ENCODE measurements at places on chromosomes 5 and 9.

GRCh38 chr5:128300181-128300580 is 216.6 kb downstream of the SLC12A2 start:
- no peak for DNase-seq

- no peak for DNase-seq
These were observed 262.9 kb downstream of the ARRDC3 start for GRCh38 chr5:91119981-91120850.

DNA sequence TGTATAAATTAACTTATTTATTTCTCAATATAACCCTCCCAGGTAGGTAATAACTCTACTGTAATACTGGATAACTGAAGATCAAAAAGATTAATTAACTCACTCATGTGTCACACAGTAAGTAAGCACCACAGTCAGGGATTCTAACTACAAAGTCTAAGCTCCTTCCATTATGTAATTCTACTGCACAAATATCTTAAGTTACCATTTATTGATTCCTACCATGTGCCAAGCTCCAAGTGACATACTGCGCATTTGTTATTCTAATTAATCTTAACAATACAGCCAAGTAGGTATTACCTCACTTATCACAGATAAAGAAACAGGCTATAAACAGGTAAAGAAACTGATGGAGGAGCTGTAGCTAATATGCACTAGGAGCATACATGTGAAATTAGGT is 58.3 kb downstream of the RANBP6 start:
- DNase-seq = no peak

DNA sequence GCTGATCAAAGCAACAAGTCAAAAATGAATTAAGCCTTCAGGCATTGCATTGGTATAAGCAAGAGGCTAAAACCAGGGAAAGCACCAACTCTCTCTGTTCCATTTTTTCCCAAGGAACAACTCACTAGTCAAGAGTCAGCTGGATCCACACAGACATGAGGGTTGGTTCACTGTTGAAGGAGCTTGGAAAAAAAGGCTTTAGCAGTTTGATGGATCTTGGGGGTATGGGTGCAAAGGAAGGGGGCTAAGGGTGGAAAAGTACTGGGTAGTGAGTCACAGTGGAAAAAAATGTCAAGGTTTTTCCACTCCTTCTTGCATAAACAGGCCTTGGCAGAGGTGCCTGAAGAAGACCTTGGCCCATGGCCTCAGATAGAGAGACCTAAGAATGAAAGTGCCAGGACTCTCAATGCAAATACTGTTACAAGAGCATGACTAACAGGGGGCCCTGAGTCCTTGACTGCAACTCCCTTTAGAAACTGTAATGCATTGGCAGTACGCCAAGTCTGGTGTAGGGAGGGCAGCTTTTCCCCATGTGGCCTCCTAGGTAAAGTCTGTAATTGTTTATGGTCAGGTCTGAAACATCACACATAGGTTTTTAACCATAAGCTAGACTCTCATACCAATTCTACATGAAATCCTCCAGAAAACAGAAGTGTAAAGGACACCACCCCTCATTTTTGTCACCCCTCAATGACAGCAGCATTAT is 23.7 kb downstream of the ACTL7A start:
- no peak for DNase-seq

GRCh38 chr5:172479784-172480115 is 25.4 kb upstream of the SH3PXD2B start:
- no peak for DNase-seq

Data from CD8-positive, alpha-beta memory T cell (primary cell).